ENCODE measurements at places on chromosomes 1 and 21.

DNA sequence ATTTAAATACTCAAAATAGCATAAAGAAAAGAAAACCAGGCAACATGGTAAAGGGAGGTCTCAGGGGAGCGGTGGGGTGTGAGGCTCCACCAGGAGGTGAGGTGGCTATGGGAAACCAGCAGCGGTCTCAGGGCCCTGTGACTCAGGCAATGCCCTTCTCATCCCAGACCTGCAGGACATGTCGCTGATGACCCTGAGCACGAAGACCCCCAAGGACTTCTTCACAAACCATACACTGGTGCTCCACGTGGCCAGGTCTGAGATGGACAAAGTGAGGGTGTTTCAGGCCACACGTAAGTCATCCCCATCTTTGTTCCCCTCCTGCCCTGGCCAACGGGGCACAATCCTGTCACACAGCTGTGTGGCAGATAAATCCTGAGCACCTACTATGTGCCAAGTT, 31.5 kb downstream of the PADI4 start:
- no peak for DNase-seq

- no peak for DNase-seq
These were observed 25.0 kb downstream of the PRMT2 start for GRCh38 chr21:46660505-46660904.

DNA sequence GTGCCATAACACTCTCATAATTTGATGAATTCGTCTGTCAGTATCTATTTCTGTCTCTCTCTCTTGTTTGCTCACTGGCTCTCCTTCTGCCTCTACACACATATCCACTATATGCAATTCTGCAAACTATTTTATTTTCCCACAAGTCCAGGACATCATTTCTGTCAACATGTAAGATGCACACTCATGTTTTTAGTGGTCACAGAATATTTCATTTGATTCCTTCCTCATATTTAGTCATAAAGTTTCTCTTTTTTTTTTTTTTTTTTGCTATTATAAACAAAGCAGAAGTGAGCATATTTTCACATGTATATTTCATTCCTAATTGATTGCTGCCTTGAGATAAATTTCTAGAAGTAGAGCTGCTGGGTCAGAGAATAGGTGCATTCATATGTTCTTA, 165.3 kb downstream of the PGBD5 start:
- DNase-seq = no peak

DNA sequence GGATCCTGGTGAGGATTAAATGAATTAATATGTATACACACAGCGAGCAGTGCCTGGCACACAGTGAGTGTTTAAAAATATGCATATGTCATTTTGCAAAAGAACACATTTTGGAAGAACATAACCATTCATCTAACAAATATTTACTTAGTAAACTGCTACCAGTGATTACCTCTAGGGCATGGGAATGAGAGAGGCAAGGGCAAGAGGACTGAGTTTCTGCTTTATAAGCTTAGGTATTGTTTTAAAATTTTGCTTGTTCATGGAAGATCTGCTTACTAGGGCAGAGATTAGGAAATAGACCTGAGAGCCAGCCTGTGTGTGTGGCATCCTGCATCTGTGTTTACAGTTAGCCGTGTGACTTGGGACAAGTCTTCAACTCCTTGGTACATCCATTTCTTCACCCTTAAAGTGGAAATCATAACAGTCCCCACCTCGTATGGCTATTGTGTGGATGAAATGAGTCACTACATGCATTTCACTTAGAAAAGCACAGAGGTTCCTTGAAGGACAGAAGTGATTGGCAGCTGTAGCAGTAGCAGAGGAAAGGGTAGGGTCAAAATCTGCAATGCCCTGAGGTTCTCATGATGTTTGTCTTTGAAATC, 198.5 kb upstream of the FMN2 start:
- DNase-seq = no peak

- DNase-seq = no peak
These were observed 55.6 kb upstream of the ACTRT2 start for GRCh38 chr1:2965676-2966075.

DNA sequence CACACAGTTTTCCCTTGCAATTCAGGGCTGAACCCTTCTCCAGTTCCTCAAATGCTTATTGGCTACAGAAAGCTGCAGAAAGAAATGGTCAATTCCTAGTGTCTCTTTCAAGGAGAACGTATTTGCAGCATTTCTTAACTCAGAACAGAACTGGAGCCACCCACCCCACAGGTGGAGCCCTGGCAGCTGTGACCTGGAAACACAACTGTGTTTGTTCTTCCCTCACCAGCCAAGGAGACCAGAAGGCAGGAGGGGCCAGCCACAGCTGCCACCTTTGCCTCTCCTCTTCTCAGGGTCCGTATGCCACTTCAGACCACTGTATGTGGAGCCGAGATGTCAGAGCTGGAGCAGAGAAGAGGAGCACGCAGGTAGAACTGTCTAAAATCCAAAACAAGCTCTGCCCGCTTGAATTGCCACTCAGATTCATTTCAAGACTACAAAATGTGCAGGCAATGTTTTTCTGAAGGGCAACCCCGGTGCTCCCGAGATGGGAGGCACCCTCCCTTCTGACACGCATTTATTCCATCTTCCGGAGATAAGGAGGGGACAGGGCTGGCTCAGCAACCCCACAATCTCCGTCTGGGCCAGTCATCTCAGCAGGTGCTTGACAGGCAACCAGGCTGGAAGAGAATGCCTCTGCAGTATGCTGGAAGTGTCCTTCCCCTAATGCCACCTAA, 16.7 kb downstream of the CD247 start:
- no peak for DNase-seq

DNA sequence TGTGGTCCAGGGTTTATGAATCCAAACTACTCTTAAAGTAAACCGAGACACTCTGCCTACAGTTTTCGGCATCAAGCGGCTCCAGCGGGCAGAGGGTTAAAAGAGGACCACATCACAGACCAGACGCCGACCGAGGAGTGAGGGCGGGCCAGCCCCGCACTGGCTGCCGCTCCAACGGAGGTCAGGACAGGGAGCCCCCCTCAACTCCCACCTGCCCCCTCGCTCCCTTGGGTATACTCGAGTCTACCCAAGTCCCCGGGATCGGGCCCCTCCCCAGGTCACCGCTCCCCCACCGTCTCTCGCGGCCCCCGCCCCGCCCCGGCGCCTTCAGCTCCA, 312 bp downstream of the ARNT start:
- DNase-seq = no peak

DNA sequence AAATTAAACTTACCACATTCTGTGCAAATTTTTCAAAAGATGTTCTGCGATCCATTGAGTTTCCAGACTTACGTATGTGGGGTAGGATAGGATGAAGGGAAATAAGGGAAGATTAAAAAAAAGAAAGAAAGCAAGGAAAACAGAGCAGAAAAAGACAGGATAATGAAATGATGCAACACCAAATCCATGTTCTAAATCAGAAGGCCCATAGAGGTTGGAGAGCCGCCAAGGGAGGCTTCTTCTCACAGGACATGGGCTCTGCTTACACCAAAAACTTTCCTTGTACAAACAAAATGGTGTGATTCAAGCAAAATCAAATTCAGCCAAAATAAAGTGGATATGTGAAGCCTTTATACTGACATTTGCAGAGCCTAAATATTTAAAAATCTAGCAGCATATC, 189.5 kb upstream of the GREM2 start:
- no peak for DNase-seq

DNA sequence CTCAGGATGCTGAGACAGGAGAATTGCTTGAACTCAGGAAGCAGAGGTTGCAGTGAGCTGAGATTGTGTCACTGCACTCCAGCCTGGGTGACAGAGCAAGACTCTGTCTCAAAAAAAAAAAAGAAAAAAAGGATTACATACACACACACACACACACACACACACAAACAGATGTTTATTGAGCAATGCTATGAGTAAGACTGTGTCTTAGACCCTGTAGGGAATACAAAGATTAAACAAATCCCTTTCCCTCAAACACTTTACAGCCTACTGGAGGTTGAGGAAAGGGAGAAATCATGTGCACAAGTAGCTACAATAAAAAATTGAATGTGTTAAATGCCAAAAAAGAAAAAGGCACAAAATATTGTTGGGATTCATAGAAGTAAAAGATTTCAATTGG, 58.1 kb downstream of the RPAP2 start:
- no peak for DNase-seq

DNA sequence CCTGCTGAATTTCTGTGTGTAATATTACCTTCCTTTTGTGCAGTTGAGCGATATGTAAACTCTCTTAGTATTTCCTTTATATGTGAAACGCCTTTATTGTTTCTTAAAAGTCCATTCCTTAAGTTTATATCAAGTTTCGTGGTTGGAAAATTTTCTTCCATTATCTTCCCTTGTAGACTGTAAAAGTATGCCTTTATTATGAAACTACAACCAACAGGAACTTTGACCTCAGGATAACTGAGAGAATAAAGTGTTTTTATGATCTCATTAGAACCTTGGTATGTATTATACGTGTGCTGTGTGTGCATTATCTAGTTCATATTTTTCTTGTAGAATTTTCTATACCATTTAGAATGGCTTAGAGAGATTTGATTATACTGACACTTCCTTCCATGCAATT, 3.1 kb upstream of the CDC14A start:
- no peak for DNase-seq

DNA sequence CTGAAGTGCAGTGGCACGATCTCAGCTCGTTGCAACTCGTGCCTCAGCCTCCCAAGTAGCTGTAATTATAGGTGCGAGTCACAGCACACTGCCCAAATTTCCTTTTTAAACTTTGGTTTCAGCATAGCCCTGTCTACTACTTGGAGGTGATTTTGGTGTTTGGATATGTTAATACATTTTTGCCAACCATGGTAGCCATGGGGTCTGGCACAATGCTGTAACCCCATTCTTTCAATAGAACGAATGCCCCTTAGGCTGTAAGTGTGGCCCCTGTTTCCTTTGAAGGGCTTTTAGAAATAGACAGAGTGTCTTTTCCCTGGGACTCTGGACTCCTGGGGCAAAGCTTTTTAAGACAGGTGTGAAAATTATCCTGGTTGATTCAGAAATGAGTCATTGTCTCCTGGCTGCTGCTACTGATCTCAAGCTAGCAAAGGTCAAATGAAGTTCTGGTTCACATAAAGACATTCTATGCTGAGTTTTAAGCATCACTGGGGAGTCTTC, 141.1 kb upstream of the RUNX1 start:
- DNase-seq = no peak

DNA sequence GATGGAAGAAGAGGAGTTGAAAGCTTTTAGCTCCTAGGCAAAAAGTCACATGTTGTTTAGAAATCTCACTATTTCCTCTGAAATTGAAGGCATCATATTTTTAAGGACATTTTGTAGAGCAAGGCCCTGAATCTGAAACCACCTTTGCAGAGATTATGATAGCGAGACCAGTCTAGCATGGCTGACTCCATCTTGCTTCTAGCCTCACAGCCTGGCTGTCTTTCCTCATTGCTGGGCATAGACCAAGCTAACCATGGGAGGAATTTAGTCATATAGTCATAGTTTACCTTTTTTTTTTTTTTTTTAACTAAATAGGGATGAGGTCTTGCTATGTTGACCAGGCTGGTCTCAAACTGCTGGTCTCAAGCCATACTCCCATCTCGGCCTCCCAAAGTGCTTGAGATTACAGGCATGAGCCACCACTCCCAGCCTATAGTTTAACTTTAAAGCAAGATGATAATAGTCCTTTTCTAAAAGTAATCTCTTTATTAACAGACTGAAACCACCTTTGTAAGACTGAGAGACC, 42.2 kb upstream of the ZNF326 start:
- no peak for DNase-seq

DNA sequence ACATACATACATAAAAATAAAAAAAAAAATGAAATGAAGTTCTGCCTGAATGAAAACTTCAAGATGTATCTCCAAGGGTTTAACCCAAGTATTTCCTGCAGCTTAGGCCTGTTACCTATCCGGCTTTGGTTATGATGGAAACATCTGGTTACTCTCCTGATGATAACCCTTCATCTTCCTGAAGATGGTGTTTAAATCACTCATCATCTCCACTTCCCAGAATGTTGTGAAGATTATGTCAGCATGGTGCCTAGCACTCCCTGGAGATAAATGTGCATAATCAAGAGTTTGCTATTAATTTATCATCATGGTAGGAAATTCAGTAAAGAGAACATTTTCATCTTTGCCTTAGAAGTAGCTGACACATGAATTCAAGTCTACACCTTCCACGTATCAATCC, 52.9 kb upstream of the ZNF326 start:
- no peak for DNase-seq

- DNase-seq = peak; percentile 92
These were observed 6.0 kb upstream of the PITHD1 start for GRCh38 chr1:23772049-23772853.

DNA sequence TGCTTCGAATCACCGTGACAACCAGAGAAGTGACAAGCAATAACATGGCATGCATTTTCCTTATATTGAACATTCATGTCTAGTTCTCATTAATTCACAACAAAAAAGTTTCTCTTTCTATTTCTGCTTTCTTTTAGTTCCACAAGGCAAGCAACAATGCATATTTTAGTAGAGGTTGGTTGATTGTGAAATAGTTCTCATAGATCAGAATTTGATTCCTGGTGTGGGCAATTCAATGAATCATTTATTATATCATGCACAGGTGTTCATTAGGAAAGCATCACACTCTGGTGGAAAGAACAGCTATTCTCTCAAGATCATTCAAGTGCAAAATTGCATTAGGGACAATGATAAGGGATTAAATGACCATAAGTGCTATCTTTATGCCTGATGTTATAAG, 980.9 kb downstream of the BRINP3 start:
- no peak for DNase-seq

- no peak for DNase-seq
These were observed 102.6 kb downstream of the AJAP1 start for GRCh38 chr1:4756851-4757580.

- DNase-seq = no peak
These were observed 4.4 kb upstream of the BATF3 start for GRCh38 chr1:212703991-212704564.

GRCh38 chr1:7648761-7649384, 122.2 kb upstream of the VAMP3 start:
- no peak for DNase-seq

- no peak for DNase-seq
These were observed 30.9 kb downstream of the SMIM12 start for GRCh38 chr1:34828611-34829010.

GRCh38 chr1:175683491-175684298, 59.7 kb downstream of the TNR start:
- no peak for DNase-seq

GRCh38 chr1:116417678-116418077, 44.6 kb downstream of the ATP1A1 start:
- no peak for DNase-seq

All from hematopoietic multipotent progenitor cell treated with erythropoietin and hydrocortisone succinate and interleukin-3 and kit ligand, for 17 days (in vitro differentiated cells).